ENCODE measurements at places on chromosomes 2 and 18.

- no peak for DNase-seq
Measured at GRCh38 chr2:169036736-169037440, 5.8 kb upstream of the ABCB11 start.

GRCh38 chr18:21054252-21054821 is 57.3 kb downstream of the ROCK1 start:
- DNase-seq, result no peak

DNA sequence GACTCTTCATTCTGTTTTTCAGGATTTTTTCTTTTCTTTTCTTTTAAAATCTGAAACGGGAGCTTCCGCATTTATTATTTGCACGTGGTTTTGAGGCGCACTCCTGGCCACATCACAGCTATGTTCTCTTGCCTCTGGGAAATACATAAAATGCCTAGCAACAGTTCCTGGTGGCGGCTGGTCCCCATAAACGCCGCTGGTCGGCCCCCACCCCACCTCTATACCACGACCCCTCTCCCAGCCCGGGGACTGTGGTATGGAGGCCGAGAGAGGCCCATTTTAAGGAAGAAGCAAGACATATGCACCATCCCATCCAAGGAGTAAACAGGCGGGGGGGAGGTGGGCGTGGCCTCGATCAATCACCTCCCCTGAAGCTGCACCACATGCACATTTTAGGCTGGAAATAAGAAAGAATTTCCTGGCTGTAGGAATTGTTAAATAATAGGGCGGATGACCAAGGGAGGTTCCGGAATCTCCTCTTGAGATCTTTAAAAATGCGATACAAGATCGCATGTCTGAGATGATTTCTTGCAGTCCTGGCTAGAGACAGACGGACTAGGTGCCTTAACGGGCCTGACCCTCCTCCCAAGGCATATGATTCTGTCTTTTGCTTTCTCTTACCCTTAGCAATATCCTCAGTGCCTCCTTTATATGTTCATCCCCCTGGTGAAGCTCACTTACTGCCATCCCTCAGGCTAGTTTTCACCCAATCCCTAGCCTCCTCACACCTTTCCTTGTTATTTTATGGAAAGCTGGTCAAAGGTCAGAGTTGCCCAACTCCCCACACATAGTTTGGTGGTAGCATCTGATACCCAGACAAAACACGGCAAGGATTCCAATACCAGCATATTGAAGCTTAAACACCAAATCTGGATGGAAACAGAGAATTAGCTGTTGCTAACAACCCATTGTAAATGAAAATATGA is 82.4 kb downstream of the BCL2 start:
- DNase-seq, result no peak

GRCh38 chr2:238655974-238656722 is 191.7 kb upstream of the TWIST2 start:
- no peak for DNase-seq

- DNase-seq, result peak; percentile 16
Measured at GRCh38 chr2:108449410-108450130, 564 bp downstream of the GCC2 start.

DNA sequence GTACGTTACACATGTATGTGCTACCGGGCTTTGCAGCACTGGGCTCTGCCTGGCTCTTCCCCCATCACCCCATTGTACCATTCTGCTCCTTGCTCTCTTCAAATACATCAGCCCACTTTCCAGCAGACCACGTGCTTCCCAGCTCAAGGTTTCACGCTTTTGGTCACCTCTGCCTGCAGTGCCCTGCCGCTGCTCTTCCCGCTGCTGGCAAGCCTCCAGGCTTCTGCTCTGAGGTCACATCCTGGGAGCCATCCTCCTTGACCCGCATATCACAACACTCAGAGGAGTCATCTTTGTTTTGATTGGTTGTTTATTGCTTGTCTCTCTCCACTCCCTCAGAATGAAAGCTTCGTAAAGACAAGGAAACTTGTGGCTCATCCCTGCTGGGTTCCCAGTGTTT is 34.1 kb downstream of the KIF5C start:
- no peak for DNase-seq

DNA sequence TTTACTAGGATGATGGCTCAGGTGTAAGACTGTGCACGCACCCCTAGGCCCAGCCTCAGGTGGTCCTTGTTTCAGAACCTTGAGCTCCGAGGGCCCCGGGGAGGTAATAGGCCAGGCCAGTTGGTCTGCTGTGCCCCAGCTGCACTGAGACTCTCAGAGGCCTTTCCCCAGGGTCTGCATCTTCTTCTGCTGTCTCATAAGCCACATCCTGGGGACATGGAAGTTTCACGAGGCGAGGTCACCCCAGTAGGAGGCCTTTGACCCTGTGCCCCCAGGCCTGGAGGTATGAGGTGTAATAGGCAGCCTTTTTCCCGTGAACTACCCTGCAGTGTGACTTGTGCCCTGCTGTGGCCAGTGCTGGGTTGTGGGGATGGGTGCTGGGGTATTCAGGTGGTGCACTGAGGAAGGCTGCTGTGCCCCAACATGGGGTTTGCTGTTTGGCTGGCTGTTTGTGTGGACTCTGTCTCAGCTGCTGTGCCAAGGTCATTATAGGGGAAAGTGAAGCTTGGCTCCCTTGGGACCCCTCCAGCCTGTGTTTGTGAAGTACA is 6.9 kb downstream of the OXER1 start:
- no peak for DNase-seq

DNA sequence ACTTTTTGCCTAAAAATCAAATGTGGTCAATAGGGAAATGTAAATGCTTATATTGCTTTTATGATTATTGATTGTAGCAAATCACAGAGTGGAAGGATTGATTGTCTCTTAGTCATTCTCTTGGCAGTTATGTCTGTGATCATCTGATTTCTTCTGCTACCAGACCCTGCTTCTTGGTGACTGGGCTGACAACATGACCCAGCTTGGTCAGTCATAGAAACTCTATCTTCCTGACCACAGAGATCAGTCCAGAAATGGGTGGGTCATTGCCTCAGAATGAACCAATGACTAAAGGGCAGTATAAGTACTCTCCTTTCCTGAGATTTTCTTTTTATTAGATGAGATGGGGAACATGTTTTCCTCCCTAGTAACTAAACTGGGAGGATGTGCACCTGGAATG is 87.6 kb downstream of the MAIP1 start:
- DNase-seq, result no peak

GRCh38 chr2:24438106-24438505 is 52.9 kb upstream of the NCOA1 start:
- DNase-seq, result no peak

DNA sequence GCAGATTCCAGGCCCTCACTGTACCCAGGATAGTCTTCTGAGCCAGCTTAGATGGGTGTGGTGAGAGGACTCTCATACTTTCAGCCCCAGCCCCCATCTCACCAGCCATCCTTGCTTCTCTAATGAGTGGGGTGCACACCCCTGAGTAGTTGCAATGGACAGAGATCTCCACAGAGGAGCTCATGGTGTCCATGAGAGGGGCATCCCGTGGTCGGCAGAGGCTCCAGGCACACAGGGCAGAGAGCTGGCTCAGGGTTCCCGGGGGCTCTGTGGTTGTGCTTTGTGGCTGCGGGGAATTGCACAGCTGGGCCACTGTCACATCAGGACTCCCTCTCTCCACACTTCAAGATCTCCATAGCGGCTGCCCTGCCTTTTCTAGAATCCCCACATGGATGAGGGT is 226.0 kb upstream of the PXDN start:
- no peak for DNase-seq

DNA sequence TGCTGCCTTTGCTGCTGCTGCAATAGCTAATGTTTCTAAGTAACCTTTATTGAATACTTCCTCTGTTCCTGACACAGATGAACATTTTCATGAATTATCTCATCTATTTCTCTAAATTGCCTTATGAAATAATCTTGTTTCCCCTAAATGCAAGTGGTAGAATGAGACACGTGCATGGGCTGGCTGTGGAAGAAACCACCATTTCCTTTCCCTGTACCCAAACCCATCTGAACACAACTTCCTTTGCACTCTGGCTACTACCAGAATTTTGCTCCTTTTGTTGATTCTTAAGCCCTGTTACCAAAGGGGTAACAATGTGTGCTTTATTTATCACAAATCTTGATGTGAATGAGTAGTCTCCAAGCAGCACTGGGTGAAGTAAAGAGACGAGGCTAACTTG is 29.2 kb downstream of the AKAIN1 start:
- DNase-seq, result no peak

DNA sequence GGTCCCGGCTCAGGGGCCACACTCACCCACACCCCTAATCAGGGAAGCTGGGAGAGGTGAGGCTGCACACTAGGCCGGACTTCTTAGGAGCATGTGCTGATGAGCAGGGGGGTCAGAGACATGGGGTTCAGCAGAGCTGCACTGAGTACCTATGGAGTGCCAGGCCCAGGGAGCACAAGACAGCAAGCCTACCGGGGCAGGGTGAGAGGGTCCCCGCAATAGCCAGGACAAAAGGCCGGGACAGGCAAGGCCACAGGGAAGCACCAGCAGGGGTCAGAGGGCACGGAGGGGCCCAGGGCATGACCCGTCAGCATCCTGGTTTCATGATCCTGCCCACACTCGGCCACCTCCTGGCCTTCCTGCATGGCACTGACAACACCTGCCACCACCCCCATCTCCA is 73.5 kb downstream of the TNS1 start:
- no peak for DNase-seq

GRCh38 chr2:70086278-70086837 is 919 bp upstream of the PCBP1 start:
- DNase-seq, result peak; percentile 69

DNA sequence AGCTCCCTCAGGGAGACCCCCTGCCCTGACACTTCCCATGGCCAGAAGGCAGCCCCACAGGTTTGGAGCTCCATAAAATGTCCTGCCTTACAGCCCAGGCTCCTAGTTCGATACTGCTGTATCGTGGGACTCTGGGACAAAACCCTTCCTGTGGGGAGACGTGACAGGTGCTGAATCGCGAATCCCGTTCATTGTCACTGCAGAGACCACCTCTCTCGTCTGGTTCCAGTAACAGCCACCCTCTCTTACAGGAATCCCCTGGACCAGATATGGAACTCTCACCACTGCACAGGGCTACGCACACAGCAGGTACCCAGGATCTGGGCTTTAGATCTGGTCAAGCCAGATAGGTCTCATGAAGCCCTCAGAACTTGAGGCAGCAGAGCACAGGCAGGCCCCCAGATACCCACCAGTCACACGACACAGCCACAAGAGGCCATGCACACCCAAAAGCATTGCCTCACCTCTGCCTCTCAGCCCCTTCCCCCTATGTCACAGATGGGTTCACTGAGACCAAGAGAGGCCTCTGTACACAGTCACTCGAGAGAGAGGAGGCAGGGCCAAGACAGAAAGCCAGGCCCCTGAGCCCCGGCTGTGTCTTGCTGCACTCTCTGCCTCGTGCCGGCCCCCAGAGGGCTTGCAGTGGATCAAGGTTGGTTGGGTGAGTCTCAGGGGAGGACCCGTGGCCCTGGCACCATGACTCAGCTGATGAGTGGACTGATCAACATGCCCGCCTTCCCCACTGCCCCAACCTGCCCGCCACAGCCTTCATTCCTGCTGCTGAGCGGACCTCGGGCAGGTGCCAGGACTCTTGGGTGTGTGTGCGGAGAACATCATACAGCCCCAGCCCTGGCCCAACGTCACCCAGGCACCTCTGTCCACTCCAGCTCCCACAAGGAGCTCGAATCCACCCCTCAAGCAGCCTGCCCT is 7.6 kb downstream of the SDC1 start:
- DNase-seq, result no peak

DNA sequence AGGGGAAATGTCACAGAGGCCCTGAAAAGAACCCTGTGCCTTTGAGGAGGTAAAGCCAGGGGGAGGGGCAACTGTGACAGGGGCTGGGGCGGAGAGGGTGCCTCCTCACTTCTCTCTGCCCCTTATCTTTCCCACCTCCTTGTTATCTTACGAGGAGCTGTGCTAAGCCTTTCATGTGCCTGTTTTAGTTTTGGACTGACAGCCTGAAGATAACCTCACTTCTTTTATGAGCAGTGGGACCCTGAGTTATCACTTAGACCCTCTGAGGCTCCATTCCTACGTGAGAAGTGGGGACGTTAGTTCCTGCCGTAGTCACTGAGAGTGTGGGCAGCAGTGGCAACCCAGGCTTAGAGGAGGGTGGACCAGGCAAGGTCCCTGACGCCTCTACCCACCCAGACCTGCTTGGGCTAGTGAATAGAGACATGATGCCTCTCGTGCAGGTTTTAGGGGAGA is 39.5 kb upstream of the LBH start:
- no peak for DNase-seq

GRCh38 chr2:225192869-225193268 is 150.6 kb upstream of the DOCK10 start:
- DNase-seq, result no peak

GRCh38 chr2:178143481-178143880 is 31.2 kb downstream of the RBM45 start:
- DNase-seq, result no peak

DNA sequence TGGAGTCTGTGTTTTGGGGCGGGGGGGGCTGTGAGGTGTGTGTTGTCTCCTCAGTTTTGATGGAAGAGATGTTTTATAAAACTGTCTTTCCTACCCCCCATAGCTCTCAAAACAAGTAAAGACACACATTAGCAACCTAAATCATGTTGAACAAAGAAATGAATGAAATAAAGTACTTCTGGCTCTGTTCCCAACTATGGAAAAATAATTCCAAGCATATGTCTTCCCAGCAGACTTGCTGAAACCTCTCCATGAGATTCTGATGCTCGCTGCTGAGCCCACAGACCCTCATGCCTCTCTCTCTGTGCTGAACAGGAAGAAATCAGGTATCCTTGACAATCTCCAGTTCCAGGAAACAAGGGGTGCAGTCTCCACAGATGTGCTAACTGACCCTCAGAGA is 226.7 kb upstream of the KLHL29 start:
- no peak for DNase-seq

DNA sequence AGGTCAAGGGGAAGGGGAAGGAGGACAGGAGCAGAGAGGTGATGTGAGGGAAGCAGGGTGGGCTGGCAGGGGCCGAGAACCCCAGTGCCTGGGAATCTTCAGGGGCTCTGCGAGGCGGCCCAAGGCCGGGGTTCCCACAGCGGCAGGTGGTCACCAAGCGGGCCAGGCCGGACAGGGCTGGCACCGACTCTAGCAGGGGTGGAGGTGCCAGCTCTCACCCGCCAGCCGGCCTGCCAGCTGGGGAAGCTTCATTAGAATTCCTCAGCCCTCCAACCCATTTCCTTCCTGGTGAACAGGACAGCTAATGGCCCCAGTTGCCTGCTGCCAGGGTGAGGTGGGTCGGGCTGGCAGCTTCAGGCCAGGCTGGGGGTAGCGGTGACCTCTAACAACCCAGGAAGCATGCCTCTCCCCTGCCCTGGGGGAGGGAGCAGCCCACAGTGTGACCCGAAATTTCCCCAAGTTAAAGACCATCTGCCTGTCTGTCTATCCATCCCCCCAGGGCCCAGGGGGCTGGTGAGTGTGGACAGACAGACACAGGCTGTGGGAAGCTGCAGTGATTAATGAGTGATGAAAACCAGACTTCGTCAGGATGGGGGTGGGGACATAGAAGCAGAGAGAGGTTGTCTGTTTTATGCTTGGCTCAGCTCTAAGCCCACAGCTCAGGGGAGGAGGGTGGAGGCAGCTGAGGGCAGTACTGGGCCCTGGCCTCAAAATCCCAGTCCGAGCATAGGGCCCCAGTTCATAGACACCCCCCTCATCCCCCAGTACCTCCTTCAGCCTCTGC is 144.1 kb downstream of the ZFP36L2 start:
- no peak for DNase-seq

GRCh38 chr2:120383631-120384340 is 37.9 kb downstream of the INHBB start:
- no peak for DNase-seq

Data from activated gamma-delta T cell treated with Interleukin-2 at 50 U/mL for 16 hours (primary cell).